CD4-positive, alpha-beta T cell treated with Interleukin-2 at 100 ng/mL for 4 hours (primary cell): ENCODE measurements at places on chromosomes 1 and 21.

GRCh38 chr1:157239936-157240335 is 101.7 kb upstream of the ETV3 start:
- no peak for DNase-seq

- no peak for DNase-seq
Observed at GRCh38 chr1:150881331-150882070, 5.1 kb upstream of the ARNT start.

- DNase-seq, result no peak
Observed at GRCh38 chr1:52157582-52157981, 15.7 kb downstream of the ZFYVE9 start.

DNA sequence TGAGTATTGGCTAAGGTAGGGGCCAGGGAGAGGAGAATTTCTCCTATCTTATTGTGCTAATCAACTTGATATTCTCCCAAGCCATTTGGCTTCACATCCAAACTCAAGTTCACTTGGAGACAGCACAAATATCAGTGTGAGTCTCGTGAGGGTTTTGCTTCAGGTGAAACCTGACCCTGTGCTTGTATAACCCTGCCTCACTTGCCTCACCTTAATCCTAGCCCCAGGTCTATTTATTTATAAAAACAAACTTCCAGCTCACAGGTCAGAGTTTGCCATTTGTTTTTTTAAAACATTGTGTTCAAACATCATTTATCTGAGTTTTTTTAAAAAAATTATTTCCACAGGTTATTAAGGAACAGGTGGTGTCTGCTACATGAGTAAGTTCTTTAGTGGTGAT is 19.9 kb downstream of the HAO2 start:
- DNase-seq, result no peak

- DNase-seq, result no peak
Observed at GRCh38 chr1:10555635-10556429, 81.1 kb downstream of the PEX14 start.

DNA sequence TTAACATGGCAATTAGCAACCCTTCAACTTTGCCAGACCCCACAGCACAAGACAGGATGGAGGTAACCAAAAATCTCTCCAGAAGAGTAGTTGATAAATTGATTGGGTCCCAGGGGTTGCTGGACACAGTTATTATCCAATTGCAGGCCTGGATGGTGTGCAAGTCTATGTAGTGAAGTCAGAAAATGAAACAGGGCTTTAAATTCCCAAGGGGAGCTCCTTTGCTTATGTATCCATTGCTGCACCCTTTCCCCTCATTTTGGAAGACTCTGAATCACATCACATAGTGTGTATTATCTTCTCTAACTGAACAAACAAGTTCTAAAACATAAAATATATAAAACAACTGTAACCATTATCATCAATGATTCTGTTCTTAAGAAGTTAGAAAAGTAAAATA is 550.2 kb downstream of the LMO4 start:
- DNase-seq, result no peak

DNA sequence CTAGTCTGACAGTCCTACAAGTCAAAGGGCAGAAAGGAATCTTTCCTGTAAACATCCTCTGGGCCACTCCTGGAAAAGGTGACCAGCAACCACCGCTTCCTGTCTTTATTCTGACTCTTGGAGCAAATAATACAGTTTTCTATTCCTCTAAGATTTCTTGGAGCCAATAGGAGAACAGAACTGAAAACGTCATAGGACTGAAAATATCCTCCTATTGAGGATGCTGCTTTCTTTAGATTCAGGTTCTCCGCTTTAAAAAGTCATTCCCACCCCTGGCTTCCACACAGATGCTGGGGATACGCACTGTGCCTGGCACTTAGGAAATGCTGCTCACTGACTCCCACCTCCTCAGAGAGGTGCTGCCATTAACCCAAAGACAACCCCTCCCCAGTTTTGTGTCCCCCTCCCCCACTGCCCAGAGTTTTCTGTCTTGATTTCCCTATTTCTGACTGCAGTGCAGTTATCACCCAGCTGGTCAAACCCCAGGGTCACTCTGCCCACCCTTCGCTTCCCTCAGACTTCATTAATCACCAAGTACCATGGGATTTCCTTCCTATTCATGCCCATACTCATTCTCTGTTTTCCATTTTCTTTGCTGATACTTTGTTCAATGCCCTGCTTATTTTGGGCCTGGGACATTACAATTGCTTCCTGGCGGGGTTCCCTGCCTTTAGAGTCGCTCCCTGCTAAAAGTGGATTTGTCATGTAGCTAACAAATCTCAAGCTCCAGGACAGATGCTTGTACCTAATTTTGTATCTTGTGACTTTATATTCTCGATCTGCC is 82.1 kb upstream of the ARHGAP29 start:
- DNase-seq, result no peak

GRCh38 chr21:32956061-32956656 is 69.6 kb upstream of the OLIG2 start:
- DNase-seq, result no peak
